H7 (cell line): ENCODE measurements at places on chromosomes 6 and 20.
A peak's percentile ranks its signal among the peaks of the same experiment; 100 is the strongest.

GRCh38 chr6:14520029-14520428 is 402.5 kb downstream of the CD83 start:
- DNase-seq = no peak

DNA sequence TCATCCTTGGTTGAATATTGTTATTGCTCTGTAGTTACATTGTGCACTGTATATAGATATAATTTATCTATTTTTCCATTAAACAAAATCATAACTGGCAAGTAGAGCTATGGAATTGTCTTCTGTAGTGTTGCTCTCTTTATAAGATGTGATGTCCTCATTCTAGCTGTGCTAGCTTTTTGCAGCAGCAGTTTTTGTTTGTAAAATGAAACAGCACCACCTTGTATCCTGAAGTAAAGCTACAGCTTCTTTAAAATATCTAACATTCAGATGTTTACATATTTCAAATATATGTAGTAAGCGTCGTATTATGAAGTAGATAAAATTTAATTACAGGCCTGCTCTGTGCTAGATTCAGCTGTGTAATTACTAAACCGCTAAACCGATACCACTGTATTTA is 328.8 kb upstream of the MANEA start:
- no peak for DNase-seq

DNA sequence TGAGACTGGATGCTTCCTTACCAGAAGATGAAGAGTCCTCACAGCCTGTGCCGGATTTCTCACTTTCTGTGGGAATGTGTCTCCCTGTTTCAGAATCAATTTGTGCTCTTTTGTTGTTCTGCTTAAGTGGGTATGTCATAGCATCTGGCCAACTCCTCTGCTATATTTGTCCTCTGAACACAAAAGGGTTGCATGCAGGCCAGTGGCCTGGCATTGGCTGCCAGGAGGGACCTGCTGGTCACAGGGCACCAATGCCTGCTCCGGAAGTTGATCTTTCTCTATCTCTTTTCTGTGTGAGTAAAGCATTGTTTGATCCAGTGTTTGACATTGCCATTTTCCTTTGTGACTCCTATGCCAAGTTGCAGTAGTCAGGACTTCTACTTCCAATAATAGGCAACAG is 47.8 kb downstream of the JARID2 start:
- DNase-seq = no peak

- DNase-seq = no peak
Observed at GRCh38 chr6:26355366-26355765, 9.6 kb upstream of the BTN3A2 start.

DNA sequence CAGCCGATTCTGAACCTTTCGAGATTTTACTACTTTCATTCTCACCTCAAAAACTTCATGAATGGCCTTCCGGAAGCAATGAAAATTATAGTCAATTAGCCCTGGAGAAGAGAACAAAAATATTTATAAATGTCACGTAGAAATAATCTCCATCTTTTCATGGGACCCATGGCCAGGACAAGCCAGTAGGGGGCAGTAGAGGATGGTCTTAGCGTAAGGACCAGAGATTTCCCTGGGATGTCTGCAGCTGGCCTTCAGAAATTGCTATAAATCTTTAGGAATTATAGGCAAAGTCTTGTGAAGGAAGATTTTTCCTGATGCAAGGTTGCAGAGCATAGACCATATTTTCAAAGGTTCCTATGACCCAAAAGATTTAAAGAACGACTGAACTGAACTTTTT is 15.6 kb upstream of the UBE2J1 start:
- DNase-seq = peak; percentile 60
